A172 (cell line): ENCODE measurements at places on chromosomes 5 and 9. TPM values are rescaled to one million over a fixed set of nuclear protein-coding genes. Genes with fewer than 3 reads are reported as not detected.

GRCh38 chr5:102799017-102799416 is 43.9 kb downstream of the PAM start:
- no peak for DNase-seq

- DNase-seq: no peak
Observed at GRCh38 chr5:2187156-2187555, 304.4 kb upstream of the IRX4 start.

DNA sequence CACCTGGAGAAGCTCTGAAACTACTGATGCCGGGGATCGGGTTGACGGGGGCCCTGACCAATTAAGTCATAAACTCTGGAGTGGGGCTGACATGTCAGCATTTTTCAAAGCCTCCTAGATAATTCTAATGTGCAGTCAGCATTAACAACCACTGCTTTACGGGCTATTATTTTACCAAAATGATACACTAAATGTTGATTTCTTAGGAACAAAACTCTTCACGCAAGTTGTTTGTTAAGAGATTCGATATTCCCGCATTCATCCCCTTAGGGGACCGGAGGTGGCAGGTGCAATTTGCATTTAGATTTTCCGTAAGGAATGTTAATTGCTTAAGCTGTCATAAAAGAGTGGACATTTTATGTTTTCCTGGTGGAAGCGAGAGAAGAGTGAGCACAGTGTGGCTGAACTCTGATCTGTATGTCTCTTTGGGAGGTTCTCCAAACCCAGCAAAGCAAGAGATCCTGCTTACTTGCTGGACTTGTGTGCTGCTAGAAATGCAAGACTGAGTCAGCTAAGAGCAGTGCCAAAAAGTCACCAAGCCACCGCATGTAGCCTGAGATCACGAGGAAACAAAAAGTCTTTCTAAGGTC is 77.6 kb downstream of the UGCG start:
- peak; percentile 21 for DNase-seq

GRCh38 chr5:39080597-39081204 is 6.5 kb upstream of the RICTOR start:
- peak; percentile 66 for DNase-seq

DNA sequence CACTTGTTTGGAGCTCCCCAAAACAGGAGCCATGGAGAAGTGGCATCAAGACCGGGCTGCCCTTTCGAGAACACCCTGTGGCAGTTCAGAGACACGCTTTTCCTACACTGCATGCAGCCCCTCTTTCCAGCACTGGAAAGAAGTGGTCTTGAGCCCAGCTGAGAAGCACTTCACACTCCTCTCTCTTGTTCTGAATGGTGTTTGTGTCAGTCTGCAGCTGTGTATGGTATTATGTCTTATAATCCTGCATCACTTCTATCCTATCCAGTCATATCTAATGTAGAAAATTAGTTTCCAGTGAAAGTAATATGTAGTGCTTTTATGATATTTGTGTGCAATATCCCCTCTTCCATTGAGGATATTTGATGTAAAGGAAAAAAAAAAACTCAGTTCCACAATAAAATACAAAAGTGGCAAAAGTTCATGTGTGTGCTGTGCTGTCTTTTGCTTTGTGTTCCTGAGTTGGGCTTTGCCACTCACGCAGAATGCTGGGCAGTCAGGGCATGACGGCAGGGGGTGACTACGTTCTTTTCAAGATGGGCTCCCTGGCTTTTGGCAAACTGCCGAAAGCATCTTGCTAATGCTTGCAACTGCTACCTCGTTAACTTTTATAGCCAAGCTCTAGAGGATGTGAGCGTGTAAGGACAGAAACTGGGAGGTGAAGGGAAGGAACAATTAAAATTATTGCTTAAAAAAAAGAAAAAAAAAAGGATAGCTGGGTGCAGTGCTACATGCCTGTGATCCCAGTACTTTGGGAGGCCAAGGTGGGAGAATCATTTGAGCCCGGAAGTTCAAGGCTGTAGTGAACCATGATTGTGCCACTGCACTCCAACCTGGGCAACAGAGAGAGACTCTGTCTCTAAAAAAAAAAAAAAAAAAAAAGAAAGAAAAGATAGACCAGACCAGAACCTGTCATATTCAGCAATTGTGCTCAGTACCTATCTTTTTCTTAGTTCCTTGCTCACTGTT is 102.2 kb downstream of the MAP1B start:
- peak; percentile 67 for DNase-seq

DNA sequence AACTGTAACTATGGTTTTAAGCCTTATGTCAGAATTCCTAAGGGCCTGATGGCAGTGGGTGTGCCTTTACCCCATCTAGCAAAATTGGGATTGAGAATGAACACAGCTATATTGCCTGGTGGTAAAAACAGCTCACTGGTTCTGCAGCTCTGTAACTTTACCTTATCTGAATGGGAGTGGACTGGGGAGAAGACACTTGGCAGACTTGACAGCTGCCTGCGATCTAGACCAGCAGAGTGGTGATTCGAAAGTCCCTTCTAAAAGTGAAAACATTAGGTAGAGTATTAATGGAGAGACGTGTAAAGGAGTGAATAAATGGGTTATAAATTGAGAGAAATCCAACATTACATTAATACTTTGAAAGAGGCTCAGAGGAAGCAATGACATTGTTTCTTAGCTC is 289.1 kb upstream of the EDIL3 start:
- no peak for DNase-seq

DNA sequence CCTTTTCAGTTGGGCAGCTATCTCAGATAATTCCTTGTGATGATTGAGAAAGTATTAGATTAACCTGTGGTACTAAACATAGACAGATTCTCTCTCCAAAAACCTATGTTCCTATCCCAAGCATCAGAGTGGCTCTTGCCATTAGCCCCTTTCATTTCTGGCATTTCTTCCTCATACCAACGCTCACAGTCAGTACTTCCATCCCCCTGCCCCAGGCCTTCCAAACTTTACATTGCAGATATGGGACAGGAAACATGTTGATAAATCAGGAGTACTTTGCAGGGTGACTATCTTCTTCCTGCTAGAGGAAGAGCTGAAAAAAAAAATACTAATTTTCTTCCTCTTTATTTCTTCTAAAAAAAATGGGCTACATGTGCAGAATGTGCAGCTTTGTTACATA is 442.6 kb upstream of the RGMB start:
- DNase-seq: no peak

GRCh38 chr5:168140241-168140640 is 151.2 kb upstream of the WWC1 start:
- no peak for DNase-seq

GRCh38 chr9:127676638-127677037 is 30.1 kb upstream of the CFAP157 start:
- DNase-seq: no peak

- no peak for DNase-seq
Observed at GRCh38 chr5:179829732-179830435, 9.2 kb downstream of the SQSTM1 start.

- DNase-seq: no peak
Observed at GRCh38 chr5:53917826-53918225, 357.4 kb downstream of the NDUFS4 start.

DNA sequence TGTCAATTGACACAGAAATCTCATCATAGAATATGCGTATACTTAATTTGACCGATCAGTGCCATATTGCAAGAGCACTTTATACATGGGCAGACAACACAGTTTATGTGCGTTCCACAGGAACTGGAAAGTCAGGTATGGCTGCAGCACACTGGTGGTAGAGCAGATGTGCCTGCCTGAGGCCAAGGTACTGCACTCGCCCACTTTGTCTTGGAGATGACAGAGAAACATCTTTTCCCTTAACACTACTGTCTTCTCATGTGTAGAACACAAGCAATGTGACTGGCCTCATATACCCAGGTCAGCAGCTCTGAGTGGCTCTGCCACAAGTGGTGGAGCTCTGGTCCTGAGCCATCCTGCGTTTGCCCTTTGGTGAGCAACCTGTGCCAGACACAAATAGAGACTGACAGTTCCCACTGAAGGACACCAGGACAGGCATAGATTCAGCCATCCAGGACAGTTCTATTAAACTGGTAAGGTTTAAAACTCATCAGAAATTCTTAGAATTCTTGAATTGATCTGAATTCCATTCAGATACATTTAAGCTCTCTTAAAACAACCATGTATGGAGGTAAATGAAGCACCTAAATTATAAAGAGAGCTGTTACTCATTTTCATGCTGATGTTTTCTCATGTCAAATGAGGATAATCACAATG is 21.0 kb upstream of the PPP2CA start:
- no peak for DNase-seq

- no peak for DNase-seq
Observed at GRCh38 chr5:119136666-119137318, 65.9 kb downstream of the DMXL1 start.

GRCh38 chr5:124416627-124417026 is 329.8 kb downstream of the ZNF608 start:
- no peak for DNase-seq

DNA sequence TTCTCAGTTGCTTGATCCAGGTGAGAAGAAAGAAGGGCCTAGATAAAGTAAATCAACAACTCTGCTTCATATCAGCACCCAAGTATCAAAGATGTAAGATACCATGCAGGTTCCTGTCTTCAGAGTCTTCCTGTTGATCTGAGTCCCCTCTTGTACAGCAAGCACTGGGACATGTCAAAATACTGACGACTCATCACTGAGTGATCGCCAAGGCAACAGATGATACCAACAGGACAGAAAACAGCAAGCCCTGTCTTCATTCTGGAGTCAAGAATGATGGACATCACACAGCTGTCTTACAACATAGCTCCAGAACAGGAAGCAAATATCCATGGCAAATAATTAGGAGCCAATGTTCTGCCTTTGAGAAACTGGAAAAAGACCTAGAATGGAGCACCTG is 83.7 kb downstream of the TARS1 start:
- DNase-seq: no peak

DNA sequence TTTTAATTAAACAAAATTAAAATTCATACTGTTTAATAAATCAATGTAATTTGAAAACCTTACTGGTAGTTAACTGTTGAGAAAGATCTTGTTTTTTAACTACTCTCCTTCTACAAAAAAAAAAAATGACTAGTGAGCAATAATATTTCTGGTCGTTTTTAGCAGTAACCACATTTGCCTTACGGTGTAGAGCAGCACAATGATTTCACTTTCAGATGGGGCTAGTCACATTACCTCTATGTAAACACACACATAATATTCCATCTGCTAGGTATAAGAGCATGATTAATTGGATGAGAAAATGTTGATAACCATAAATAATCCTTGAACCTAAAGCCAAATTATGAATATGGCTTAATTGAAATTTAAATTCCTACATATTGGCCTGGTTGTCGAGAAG is 198.1 kb downstream of the CHSY3 start:
- no peak for DNase-seq

- no peak for DNase-seq
Observed at GRCh38 chr5:93794954-93795353, 53.6 kb upstream of the POU5F2 start.

- DNase-seq: no peak
Observed at GRCh38 chr9:4680750-4681149, 1.4 kb downstream of the CDC37L1 start.

DNA sequence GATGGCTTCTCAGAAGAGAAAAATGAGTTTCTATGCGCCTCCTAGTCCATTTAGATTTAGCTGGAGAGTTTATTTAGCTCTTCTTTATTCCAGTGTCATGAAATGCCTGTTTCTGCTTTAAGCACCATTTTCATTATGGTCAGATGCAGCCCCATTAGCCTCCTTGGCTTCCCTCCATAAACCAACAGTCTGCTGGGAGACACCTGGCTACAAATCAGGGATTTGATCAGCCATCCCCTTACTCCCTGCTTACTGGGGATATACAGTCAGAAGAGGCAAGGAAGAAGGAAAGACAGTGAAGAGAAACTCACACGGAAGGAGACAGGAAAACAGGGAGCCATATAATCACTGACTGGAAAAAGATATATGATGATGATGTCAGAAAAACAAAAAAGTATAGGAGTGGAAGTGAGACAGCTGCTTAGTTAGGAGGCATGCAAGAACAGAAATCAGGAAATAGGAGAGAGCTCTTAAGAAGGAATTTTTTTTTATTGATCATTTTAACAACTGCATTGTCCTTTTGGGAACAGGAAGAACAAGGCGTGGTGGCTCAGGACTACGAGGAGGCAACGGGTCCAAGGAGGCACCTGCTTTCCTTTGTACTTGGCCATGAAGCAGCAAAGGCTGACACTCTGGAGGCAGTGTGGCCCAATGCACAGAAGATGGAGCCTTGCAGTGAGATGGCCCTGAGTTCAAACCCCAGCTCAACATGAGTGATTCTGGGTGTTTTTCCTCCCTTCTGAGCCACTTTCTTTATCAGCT is 56.1 kb downstream of the MED27 start:
- DNase-seq: no peak

DNA sequence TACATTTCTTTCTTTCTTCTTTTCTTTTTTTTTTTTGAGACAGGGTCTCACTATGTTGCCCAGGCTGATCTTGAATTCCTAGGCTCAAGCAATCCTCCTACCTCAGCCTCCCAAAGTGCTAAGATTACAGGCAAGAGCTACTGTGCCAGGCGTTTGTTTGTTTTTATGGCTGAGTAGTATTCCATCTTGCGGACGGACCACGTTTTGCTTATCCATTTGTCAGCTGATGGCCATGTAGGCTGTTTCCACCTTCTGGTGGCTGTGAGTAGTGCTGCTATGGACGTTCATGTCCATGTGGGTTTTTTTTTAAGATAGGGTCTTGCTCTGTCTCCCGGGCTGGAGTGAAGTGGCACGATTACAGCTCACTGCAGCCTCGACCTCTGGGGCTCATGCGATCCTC is 2.5 kb downstream of the DOK3 start:
- DNase-seq: no peak

- peak; percentile 13 for DNase-seq
Observed at GRCh38 chr5:94375801-94376200, 242.6 kb downstream of the KIAA0825 start.

GRCh38 chr5:132471151-132471907 is 19.2 kb downstream of the IRF1 start:
- DNase-seq: no peak

DNA sequence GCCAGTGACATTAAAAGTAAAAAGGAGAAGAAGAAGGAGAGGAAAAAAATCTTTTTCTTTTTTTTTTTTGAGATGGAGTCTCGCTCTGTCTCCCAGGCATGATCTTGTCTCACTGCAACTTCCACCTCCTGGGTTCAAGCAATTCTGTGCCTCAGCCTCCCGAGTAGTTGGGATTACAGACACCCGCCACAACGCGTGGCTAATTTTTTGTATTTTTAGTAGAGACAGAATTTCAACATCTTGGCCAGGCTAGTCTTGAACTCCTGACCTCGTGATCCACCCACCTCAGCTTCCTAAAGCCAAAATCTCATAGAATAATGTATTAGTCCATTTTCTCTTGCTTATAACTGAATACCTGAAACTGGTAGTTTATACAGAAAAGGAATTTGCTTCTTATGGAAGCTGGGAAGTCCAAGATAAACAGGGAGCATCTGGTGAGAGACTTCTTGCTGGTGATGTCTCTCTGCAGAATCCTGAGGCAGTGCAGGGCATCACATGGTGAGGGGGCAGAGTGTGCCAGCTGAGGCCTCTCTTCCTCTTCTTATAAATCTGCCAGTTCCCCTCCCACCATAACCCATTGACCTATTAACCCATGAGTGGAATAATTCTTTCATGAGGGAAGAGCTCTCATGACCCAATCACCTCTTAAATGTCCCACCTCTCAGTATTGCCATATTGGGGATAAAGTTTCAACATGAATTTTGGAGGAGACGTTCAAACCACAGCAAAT is 466.3 kb downstream of the GADD45G start:
- no peak for DNase-seq

NR2F1 gene
- 6.9 and 10.0 TPM in 2 replicates for total RNA-seq

SGCD gene
- total RNA-seq: 3.5 and 8.5 TPM in 2 replicates

ACTBL2 gene
- total RNA-seq: 0.05 TPM in 1 of 2 replicates, not detected in the other

S1PR3 gene
- total RNA-seq: 3.5 and 6.3 TPM in 2 replicates

DIMT1 gene
- 47.3 and 66.1 TPM in 2 replicates for total RNA-seq

SPACA9 gene
- 5.1 and 9.6 TPM in 2 replicates for total RNA-seq

SLC6A19 gene
- total RNA-seq: not detected in 2 replicates

KLF9 gene
- 0.81 and 1.1 TPM in 2 replicates for total RNA-seq

PHF24 gene
- 0.05 TPM in 1 of 2 replicates, not detected in the other for total RNA-seq
